ENCODE measurements at places on chromosomes 2 and 18.

- DNase-seq = no peak
Measured at GRCh38 chr2:41441958-41442357, 605.9 kb upstream of the PKDCC start.

DNA sequence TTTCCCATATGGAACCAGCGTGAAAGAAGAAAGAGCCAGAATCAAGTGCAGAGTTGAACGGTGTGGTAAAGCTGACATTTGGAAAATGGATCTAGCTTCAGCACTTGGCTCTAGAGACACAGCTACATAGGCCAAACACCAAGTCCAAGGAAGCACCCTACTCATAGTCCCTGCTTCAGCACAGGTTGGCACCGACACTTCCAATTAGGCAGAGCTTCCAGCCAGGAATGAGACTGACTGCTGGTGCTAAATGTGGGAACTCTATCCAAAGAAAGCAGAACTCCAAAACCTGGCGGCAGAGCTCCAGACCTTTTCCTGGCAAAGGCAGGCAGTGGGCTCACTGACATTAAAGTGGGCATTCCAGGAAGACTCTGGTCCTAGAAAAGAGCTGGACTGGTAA is 125.4 kb upstream of the CTNNA2 start:
- no peak for DNase-seq

DNA sequence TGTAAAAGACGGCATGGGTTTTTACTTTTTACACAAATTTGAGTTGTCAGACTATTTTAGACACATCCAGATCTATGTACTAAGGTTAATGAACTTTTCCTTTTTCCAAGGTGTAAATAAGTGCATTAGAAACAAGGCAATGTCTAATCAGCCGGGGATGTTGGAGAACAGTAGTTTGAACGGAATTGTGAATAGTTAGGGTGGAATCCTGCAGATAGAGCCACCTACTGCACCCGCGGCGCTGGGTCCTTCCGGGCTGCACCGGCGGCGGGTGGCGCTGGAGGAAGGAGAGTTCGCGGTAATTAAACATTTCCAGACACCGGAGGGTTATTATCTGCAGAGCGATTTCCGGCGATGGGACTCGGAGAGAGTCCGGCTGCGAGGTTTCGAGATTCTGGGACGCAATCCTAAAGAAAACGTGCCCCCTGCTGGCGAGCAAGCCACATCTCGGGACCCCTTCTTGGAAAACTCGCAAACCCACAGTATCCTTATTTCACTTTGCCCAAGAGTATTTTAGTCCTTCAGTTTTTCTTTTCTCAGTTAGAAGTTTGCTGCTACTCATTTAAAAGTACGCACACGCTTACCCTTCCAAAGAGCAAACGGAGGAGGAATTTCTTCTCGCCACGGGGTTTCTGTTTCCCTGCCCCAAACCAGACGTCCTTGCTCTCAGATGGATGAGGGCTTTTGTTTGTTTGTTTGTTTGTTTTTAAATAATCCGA is 4.5 kb upstream of the OSR1 start:
- DNase-seq = peak; percentile 84

GRCh38 chr2:60309941-60310660 is 243.4 kb downstream of the BCL11A start:
- DNase-seq = no peak

DNA sequence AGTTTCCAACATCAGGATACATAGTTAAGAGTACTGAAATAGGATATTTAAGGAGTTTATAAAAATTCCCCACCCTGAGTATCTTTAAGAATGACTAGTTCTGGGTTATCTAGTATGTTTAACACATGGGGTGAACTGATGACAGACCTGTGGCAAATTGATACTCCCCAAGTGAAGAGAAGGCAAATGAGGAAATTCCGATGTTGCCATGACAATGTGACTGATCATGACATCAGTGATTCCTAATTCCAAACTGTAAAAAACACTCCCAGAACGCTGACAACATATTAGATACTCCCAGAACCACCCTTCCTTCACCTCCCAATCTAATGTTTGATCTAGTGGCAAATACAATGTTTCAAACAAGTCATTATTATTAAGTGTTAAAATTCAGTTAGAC is 77.6 kb downstream of the RBMS1 start:
- no peak for DNase-seq

GRCh38 chr18:31039426-31039825 is 3.1 kb downstream of the DSC3 start:
- DNase-seq = no peak

- no peak for DNase-seq
Measured at GRCh38 chr2:191679818-191680600, 2.1 kb downstream of the NABP1 start.

DNA sequence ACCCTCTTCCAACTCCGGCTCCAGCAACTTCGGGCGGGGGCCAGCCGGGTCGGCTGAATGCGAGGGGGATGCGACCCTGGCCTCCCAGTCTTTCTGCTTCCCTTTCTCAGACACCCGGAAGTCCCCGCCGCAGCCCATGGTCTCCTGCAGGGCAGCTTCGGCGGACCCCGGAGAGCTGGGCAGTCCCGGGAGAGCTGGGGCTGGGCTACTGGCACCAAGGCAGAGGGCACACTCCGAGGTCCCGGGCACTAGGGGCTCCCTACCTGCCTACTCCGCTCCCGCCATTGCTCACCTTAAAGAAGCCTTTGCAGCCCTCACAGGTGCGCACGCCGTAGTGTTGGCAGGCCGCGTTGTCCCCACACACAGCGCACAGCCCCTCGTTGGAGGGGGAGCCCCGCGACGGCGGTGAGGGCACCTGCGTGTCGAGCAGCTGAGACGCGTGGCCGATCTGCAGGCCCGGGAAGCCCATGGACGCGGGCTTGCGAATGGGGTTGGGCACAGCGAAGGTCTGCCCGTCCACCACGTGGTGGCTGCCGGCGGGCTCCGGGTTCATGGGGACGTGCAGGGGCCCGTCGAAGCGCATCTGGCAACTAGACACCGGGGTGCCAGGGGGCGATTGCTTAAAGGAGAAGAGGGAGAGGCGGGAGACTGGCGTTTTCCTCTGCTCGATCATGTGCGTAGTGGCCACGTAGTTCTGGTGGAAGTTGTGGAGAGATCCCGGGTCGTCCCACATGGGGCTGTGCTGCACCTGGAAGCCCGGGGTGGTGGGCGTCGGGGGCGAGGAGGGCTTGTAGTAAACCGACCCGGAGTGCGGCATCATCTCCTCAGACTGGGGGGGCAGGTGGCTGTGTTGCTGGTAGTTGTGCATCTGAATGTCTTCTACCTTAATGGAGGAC is 3.2 kb downstream of the NR4A2 start:
- DNase-seq = no peak

DNA sequence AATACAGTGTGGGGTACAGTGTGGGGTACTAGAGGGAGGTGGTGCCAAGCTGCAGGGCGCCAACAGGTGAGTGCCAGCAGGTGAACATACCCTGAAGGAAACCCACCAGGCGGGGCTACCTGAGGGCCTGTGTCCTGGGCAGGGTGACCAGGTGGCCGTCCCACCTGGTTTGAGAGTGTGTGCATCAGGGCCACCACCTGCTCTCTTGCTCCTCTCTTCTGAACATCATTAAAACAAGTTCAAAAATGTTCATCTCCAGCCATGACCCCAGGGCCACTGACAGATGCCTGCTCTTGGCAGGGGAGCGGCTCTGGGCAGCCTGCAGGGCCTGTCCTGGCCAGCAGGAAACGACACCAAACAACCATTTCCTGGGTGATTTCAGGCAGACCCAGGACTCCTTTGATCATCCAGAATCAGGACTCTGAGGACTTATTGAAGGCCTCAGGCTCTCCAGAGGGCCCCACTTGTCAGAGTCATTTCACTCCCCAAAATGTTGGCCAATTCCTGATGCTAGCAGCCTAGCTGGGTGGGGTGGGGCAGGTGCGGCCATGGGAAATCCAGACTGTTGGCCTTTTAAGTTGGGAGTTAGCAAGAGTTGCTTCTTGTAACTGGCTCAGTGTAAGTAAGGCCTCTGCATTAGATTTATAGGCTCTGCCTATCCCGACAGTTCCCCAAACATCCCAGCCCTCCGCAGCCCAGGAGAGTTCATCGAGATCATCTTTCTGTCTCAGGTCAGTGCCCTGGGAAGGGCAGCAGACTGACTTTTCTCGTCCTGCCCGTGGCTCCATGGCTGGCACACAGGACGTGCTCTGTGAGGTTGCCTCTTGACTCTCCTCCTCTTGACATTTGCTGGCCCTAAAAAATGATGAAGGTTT is 111.5 kb upstream of the ZNF236 start:
- DNase-seq = no peak

- DNase-seq = no peak
Measured at GRCh38 chr2:197972061-197972460, 167.7 kb downstream of the PLCL1 start.

DNA sequence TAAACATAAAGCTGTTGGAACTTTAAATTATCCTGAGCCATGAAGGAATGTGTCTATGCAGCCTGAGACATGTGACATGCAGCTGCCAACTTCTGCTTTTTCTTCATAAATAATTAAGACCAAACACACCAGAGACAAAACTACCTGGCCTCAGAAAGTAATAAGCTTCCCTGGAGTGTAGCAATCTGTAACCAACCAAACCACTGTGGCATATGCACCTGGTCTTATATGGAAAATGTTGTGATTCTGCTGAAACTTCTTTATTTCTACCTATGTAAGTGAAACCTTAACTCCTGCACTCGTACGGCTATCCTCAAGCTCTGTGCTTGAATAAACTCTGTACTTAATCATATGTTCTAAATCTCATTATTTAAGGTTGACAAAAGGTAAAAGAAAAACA is 515.0 kb downstream of the TMEM182 start:
- DNase-seq = no peak

DNA sequence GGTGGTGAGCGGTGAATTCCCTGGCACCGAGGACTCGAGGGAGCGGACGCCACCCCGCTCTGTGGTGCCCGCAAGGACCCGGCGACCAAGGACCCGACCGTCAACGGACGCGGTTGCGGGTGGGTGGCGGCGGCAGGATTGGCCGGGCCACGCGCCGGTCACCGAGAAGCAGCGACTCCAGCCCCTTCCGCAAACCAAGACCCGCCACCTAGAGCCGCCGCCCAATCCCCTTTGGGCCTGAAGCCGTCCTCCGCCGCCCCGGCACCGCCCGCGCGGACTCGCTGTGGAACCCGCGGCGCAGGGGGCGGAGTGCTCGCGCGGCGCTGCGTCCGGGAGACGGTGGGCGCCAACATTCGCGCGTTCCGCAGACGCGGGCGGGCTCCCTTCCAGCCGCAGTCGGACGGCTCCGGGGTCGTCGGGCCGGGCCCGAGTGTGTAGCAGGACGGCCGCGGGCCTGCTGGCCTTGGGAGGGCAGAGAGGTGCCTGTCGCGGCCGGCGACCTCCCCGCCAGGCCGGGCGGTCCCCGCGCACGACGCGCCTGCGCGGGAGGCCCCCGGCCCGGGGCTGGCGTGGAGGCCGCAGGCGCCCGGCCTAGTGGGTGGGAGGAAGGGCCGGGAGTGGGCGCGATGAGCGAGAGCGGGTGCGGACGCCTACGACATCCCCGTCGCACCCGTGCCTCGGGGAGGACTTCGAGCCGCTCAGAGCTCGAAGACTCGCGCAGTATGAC is at the start of the genes FAM228B and PFN4:
FAM228B (plus strand) TSS at position 275 of the 727 bp plus-strand sequence. CDS start 893 bp downstream, outside the sequence.
PFN4 (minus strand) TSS at position 140 of the 727 bp plus-strand sequence. CDS start 799 bp downstream, outside the sequence.
- peak; percentile 77 for DNase-seq

GRCh38 chr2:99710721-99711120 is 220.9 kb upstream of the REV1 start:
- peak; percentile 31 for DNase-seq

- no peak for DNase-seq
Measured at GRCh38 chr2:214830794-214831346, 21.4 kb upstream of the BARD1 start.

DNA sequence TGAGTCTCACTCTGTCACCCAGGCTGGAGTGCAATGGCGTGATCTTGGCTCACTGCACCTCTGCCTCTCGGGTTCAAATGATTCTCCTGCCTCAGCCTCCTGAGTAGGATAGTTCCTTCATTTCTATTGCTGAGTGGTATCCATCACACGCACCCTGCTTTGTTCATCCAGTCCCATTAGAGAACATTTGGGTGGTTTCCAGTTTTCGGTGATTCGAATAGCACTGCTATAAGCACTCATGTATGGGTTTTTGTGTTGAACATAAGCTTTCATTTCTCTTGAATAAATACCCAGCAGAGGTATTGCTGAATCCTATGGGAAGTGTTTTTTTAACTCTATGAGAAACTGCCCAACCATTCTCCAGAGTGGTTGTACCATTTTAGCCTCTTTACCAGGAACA is 147.3 kb downstream of the DDX1 start:
- no peak for DNase-seq

GRCh38 chr2:239152239-239152915 is 248.4 kb downstream of the HDAC4 start:
- DNase-seq = peak; percentile 10

- no peak for DNase-seq
Measured at GRCh38 chr2:217695033-217695520, 307.7 kb downstream of the TNS1 start.

- DNase-seq = peak; percentile 53
Measured at GRCh38 chr18:60372596-60372995, at the start of gene MC4R. Gene MC4R (minus strand): TSS chr18:60372775. CDS start chr18:60372349, 426 bp downstream.
